ENCODE measurements at places on chromosomes 5 and 9.

- no peak for DNase-seq
Measured at GRCh38 chr9:136399176-136400037, 563 bp downstream of the SNAPC4 start.

DNA sequence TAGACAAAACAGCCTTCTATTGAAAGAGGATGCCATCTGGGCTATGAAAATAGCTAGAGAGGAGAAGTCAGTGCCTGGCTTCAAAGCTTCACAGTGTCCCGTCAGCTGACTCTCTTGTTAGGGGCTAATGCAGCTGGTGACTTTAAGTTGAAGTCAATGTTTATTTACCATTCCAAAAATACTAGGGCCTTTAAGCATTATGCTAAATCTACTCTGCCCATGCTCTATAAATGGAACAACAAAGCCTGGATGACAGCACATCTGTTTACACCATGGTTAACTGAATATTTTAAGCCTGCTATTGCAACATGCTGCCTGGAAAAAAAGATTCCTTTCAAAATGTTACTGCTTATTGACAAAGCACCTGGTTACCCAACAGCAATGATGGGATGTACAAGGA is 309.1 kb downstream of the NTRK2 start:
- no peak for DNase-seq

DNA sequence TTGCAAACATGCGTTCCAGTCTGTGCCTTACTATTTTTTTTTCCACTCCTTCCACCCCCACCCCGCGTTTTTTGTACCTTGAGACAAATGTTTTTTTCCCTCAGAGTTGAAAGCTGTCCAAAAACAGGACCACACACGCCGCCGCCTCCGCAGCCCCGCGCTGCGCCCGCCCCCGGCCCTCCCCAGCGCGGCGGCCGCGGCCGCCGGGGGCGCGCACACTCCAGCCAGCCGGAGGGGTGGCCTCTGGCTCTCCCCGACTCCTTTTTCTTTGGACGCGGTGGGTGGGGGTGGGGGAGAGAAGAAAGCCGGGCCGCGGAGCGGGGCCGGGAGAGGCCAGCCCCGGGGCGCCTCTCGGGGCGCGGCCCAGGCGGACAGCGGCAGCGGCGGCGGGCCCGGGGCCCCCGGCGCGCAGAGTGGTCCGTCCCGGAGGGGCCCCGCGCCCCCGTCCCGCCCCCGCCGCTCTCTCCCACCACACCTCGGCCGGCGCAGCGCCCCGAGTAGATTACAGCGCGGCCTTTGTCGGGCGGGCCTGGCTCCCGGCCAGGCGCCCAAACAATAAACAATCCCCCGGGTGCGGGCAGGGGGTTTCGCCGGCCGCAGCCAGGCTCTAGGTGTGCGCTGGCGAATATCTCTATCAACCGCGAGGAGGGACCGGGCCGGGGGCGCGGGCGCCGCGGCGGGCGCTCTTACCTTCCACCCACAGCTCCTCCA is 10.9 kb downstream of the PTCH1 start:
- no peak for DNase-seq

DNA sequence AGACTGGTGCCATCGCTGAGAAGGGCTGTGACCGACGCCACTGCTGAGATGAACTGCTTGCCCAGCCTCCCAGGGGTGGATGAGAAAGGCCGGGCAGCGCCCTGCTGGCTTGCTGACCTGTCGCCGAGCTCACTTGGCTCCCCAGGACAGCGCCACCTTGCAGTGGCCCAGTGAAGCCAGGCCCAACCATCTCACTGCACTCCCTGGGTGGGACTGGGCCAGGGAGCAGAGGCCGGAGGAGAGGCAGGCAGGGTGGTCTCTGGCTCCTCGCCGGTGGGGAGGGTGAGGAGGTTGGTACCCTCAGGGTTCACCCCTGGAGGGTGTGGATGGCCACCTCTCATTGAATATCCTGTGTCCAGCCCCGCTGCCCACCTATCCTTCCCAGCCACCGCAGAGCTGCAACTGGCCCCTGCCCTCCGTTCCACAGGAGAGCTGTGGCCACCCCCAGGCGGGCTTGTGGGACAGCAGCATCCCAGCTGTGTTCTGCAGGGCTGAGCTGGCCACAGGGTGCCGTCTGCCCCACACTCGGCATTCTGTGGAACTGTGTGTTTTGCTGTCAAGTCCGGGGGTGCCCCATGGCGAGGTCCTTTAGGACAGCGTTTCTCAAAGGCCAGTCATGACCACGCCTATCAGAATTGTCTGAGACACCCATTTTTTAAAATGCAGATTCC is 41.0 kb upstream of the FCN2 start:
- DNase-seq: no peak

GRCh38 chr5:82820188-82820587 is 257.0 kb downstream of the TMEM167A start:
- DNase-seq: no peak

DNA sequence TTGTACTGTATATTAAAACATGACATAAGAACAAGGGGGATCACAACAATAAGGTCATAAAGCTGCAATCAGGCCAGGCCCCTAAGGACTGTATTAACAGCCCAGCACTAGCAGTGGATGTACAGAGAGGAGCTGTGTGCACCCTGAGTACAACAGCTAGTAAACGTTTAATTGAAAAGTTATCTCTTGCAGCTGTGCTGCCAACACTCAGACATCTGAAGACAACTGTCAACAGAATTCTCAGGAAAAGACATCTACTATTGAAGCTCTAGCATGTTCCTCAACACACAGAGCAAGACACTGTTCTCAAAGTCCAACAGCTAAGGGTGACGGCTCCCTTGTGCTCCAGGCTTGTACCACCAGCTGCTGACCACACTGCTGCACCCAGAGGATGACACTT is 199.6 kb downstream of the DCP2 start:
- DNase-seq: no peak

DNA sequence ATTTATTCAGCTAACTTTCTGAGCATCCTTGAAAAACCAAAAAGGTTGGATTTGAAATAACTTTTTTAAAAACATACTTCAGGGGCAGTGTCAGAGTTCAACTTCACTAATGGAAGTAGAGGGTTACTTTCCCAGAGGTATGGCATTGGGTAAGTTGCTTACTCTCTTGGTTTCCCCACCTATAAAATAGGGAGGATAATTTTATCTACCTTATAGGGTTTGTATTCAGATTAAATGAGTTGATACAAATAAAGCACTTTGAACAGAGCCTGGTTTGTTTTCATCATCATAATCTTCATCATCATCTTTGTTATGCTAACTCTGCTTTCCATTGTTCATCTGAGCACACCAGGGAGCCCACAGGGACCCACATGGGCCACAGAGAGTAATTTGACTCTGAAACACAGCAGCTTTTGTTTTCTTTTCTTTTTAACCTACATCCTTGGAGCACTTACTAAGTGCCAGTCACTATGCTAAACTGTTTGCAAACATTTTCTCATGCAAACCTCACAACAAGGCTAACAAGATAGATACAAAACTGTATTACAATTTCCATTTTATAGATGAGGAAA is 179.1 kb upstream of the SLC24A2 start:
- DNase-seq: no peak

- no peak for DNase-seq
Measured at GRCh38 chr5:143284521-143284920, 119.0 kb downstream of the NR3C1 start.

- no peak for DNase-seq
Measured at GRCh38 chr9:128916204-128916603, 4.6 kb upstream of the PHYHD1 start.

GRCh38 chr9:134168757-134169550 is 4.6 kb upstream of the RNU6ATAC start:
- no peak for DNase-seq

DNA sequence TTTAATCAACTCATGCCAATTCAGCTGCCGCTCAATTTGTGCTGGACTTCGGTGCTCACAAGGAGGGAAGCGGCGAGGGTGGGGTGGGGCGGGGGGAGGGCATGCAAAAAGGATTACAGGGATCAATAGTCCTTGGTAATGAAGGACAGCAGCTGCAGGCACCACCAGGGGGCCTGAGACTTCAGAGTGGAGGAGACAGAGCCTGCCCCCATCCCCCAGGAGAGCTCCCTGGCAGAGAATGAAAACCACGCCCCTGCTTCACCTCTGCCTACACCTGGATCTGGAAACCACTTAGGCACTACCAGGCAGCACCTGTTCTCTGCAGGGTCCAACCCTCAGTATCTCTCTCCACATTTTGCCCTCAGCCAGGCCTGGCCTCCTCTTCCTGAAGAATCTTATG is 155.6 kb downstream of the TRIM32 start:
- no peak for DNase-seq

- no peak for DNase-seq
Measured at GRCh38 chr5:79329453-79329852, 93.5 kb downstream of the JMY start.

DNA sequence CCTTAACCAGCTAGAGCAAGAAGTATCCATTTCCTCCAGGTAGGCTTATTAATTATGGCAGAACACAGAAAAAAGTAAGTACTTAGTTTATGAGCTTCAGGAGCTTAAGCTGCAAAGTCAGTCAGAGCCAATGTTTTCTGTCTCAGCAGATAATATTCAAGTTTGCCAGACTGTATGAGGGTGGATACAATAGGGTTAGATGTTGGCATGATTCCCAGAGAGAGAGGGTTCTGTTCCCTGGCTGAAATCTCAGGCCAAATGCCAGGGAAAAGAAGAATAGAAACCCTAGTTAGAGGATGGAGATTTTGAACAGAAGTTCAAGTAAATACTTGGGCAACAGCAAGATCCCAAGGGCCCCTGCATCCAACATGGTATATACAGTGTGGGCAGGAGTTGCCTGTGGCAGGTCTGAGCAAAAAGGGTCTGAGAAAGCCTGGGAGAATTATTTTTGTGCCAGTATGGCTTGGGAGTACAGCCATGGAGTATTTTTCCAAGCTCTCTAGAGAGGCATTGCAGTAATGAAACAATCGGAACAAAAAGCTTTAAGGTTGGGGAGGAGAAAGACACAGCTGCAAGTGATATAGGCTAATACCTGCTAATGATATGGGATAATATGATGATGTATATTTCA is 31.0 kb upstream of the ISOC1 start:
- DNase-seq: no peak

All from esophagus squamous epithelium (tissue), 5 donors.